ENCODE measurements at places on chromosomes 7 and 10. TPM values are rescaled to one million over a fixed set of nuclear protein-coding genes. Genes with fewer than 3 reads are reported as not detected.

Gene HOGA1
- total RNA-seq, result 0.36 TPM

Gene SEMA3C
- 79.6 TPM for total RNA-seq

Gene CNPY1
- total RNA-seq, result not detected

Gene CPEB3
- 0.65 TPM for total RNA-seq

Gene MDFIC
- not detected for total RNA-seq

Gene AGMO
- total RNA-seq, result 0.42 TPM

Gene TEX47
- not detected for total RNA-seq

Gene OR6V1
- not detected for total RNA-seq

Gene PRRT4
- total RNA-seq, result 0.16 TPM

Gene OLAH
- total RNA-seq, result not detected
